Immature natural killer cell (primary cell): ENCODE measurements at places on chromosomes 11 and 22. TPM values are rescaled to one million over a fixed set of nuclear protein-coding genes. Genes with fewer than 3 reads are reported as not detected.

The BLID gene
- not detected for polyA plus RNA-seq

The TRIM51 gene
- polyA plus RNA-seq: not detected

The GPHA2 gene
- not detected for polyA plus RNA-seq

DNA sequence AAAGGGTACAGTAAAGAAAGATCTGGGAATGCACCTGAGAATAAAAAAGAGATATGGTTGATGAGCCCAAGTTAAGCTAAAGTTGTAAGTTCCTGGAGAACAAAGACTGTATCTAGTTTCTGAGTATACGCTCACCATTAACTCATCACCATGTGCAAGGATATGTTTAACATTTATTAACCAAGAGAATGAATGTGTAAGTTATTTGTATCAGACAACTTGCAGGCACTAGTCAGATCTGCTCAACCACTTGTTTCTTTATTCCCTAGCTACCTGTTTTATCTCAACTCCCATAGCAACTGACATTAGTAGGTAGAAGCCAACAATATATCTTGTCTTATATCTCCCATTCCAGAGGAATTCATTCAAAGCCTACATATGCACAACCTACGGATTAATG is 74.9 kb upstream of the KCNA4 start:
- no peak overlapping the region for H3K4me3 ChIP-seq
- H3K27me3 ChIP-seq: no peaks in the 10 kb centered on the region
- no peaks in the 10 kb centered on the region for H3K4me1 ChIP-seq
- no peak overlapping the region for H3K27ac ChIP-seq
- no peak for DNase-seq

DNA sequence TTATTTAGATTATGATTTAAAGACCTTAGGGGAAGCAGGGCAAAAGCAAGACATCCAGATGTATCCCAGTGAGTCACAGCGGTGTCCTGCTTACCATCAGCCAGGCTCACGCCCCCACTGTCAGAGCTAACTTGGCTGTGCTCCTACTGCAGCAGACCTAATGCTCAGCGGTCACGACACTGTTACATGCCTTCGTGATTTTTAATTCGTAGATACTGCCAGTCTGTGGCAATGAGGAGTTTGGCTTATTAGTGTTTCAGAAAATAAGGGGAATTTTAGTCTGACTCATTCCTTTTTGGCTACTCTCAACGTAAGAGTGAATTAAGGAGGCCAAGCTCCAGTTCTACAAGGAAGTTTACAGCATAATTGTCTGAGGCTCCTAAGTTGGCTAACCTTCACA is 22.7 kb downstream of the EFCAB6 start:
- H3K4me3 ChIP-seq: no peak overlapping the region
- no peaks in the 10 kb centered on the region for H3K4me1 ChIP-seq
- H3K27ac ChIP-seq: no peak overlapping the region
- H3K36me3 ChIP-seq: no peaks in the 10 kb centered on the region

GRCh38 chr11:110716361-110716760 is 4.1 kb upstream of the ARHGAP20 start:
- no peak overlapping the region for H3K4me3 ChIP-seq
- peaks cover 10% of the 10 kb centered on the region for H3K4me1 ChIP-seq
- H3K36me3 ChIP-seq: no peaks in the 10 kb centered on the region
- DNase-seq: no peak
